ENCODE measurements at places on chromosomes 1 and 21. TPM values are rescaled to one million over a fixed set of nuclear protein-coding genes. Genes with fewer than 3 reads are reported as not detected.

PTGER3 gene
- total RNA-seq, result 3.9 TPM

C1orf87 gene
- 0.15 TPM for total RNA-seq

UCK2 gene
- 85.3 TPM for total RNA-seq

DENND2D gene
- 3.3 TPM for total RNA-seq

ZFYVE9 gene
- total RNA-seq, result 36.9 TPM

LIPI gene
- not detected for total RNA-seq

SH2D1B gene
- not detected for total RNA-seq

SHISAL2A gene
- not detected for total RNA-seq

FCRL4 gene
- total RNA-seq, result not detected

LCE3D gene
- total RNA-seq, result not detected

GCSAML gene
- not detected for total RNA-seq

FAM177B gene
- total RNA-seq, result not detected

NBPF6 gene
- total RNA-seq, result not detected

MTOR gene
- 44.7 TPM for total RNA-seq

ROR1 gene
- 9.7 TPM for total RNA-seq

COL6A1 gene
- total RNA-seq, result 1,502 TPM

C1orf141 gene
- not detected for total RNA-seq

CFHR4 gene
- not detected for total RNA-seq

SPATA17 gene
- total RNA-seq, result 0.50 TPM

ARL8A gene
- total RNA-seq, result 17.0 TPM

PAQR6 gene
- 0.66 TPM for total RNA-seq

HMGN1 gene
- 143 TPM for total RNA-seq

PALMD gene
- 2.0 TPM for total RNA-seq

LAMC2 gene
- 2.3 TPM for total RNA-seq

GBP2 gene
- 47.7 TPM for total RNA-seq

ASTN1 gene
- under 0.01 TPM for total RNA-seq

EFNA1 gene
- total RNA-seq, result 0.17 TPM

CDK18 gene
- total RNA-seq, result 1.3 TPM

HORMAD1 gene
- total RNA-seq, result not detected

TEX38 gene
- 0.29 TPM for total RNA-seq

TRAF3IP3 gene
- not detected for total RNA-seq
